ENCODE measurements at places on chromosomes 16 and 17.

DNA sequence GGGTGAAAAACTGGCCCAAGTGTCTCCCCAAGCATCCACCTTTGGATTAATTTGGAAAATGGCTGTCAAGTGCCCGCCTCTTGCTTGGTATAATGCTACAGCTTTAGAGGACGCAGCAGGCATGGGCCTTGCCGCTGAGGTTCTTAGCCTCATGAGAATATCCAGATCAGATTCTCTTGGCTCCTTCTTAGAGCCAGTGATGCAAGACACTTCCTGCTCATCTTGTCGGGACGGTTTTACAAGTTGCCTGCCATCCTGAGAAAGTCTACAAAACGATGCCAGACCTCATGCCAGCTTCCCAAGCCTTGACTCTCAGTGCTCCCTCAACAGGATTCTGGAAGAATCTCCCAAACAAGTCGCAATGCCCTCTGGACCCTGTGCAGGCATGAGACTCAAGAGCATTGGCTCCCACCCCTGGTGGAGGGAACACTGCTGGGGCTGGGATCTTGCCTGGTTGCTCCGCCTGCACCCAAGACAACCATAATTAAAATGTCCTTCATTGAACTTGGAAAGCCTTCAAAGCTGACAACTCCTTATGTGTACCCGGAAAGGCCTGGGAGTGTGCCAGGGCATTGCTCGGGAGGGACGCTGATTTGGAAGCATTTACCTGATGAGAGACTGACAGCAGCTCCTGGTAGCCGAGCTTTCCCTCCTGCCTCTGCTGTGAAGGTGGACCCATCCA lies 25.8 kb upstream of the STH start:
- no peak for DNase-seq

- DNase-seq, result no peak
Observed at GRCh38 chr16:81369888-81370504, 55.2 kb downstream of the GAN start.

- no peak for DNase-seq
Observed at GRCh38 chr16:21101631-21102420, 48.8 kb downstream of the DNAH3 start.

DNA sequence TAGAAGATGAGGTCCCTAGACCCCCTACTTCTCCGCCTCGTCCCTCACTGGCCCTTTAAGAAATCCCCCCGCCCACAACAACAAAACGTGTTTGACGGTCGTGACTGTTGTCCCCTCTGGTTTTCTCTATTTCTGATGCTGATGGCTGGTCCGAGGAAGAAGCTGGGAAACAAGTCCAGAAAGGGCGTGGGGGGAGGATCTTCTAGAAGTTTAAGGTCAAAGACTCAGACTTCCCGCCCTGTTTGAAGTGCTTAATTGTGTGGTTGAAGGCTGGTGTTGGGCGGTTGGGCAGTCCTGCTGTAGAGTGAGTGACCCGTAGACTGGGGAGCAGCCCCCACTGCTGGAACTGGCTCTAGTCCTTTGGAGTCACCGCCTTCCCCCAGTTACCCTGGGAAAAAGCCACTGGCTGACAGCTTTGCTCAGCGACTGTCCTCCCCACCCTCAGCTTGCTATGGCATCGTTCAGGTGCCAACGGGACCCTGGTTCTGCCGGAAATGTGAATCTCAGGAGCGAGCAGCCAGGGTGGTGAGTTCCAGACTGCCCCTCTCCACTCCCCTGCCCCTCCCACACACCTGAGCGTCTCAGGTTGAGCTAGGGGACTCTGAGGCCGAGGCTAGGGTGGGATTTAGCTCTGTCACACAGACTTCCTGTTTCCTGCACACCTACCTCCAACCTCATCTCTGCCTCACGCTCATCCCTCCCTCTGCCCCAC lies 1.6 kb downstream of the MLLT6 start:
- no peak for DNase-seq

DNA sequence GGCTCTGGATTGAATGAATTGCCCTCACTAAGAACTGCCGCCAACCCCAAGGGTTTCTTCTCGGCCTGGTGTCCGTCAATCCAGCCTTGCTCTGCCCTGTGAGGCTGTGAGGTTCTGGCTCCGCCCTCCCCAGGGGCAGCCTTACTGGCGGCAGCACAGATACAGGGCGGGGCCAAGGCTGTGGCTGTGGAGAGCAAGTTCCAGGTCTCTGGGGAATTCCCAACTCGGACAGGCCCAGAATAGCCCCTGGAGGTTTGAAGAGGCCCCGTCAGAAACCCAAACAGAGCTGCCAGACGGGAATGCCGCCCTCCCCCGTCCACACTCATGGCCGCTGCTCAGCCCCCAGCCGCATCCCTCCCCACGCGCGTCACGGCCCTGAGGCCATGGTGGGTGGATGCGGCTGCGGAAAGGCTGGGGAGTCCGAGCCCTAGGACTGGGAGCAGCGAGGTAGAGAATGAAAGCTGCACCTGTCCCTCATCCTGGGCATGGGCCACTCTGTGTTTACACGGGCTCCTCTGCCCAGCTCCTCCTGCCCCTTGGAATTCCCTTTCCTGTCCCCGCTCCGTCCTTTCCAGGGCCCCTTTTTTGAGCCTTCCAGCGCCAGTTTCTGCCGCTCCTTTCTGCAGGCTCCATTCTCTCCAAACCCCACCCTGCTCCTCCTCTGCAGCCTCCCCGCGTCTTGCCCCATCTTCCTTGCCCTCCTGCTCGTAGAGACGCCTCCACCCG lies 660 bp upstream of the PRRT2 start:
- no peak for DNase-seq

- DNase-seq, result no peak
Observed at GRCh38 chr17:40506786-40507185, 5.4 kb upstream of the TNS4 start.

- no peak for DNase-seq
Observed at GRCh38 chr17:59508999-59509625, 56.3 kb upstream of the DHX40 start.

DNA sequence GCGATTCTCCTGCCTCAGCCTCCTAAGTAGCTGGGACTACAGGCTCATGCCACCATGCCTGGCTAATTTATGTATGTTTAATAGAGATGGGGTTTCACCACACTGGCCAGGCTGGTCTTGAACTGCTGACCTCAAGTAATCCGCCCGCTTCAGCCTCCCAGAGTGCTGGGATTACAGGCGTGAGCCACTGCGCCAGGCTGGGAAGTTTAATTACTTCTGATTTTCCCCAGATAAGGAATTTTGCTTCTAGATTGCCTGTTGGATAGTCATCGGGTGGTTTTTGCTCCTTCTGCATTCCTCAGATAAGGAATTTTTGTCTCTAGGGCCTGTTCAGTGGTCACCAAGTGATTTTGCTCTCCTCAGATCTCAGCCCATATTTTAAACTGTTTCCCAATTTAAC lies 112.5 kb downstream of the MAP2K4 start:
- no peak for DNase-seq

DNA sequence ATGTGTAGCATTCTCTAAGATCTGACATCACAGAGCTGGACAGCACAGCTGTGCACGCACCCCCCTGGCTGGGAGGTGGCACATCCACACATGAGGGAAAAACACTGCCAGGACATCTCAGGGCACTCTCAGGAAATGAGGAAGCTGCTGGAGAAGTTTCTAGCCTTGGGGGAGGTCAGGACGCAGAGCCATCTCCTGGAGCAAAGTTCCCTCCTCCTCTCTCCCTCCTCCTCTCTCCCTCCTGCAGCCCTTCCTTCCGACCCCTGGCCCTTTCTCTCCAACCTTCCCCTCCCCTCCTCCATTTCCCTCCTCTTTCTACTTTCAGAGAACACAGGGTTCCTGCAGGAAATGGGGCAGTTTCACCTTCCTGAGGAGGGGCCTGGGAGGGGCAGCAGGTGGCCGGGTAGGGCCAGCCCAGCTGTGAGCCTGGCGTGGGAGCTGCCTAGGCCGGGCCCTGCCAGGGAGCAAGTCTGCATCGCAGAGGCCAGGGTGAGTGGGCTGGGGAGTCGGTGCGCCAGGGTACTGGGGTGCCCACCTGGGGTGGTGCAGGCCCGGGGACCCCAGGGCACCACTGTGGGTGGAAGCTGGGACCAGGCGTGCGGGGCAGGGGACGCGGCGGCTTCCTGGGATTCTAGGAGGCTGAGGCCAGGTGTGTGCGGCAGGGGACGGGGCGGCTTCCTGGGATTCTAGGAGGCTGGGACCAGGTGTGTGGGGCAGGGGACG lies at the start of gene DPEP1:
Gene DPEP1, plus strand, starts transcription at position 412 of the 723 bp plus-strand sequence. CDS start 16,769 bp downstream, outside the sequence.
- DNase-seq, result no peak

DNA sequence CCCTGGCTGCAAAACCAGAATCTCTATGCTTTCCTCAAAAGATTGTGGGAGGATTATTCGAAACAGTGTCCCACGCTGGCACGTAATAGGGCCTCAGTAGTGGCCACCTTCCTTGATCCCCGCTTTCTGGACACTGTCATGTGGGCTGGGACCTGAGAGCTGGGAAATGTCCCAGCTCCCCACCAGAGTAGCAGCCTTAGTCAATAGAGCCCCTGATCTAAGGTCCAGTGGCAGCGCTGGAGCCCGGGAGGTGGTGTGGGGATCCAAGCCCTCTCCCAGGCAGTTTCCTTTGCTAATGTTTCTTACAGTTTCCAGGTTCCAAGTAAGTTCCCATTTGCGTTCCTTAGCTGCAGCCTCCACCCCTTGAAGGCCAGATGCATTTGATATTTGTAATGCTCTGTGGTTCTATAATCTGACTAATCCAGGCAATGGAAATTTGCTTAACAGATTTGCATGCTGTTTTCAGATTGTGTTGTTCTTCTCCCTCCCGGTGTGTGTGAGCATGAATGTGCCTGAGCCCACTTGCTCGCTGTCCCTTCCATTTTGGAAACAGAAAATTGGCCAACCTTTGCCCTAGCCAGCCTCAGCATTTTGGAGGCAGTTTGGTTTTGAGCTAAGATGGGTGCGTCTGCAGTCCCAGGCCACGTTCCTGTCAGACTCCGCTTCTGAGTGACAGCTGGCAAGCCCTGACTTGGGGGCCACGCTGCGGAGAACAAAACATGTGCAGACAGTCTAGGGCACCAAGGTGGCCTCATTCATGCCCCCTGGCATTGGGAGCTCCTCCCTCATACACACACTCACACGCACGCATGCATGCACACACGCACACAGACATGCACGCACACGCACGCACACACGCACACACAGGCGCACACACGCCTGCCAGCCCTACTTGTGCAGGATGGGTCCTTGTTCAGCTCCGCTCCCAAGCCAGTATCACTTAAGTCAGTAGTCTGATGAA lies 69.4 kb downstream of the CCDC182 start:
- DNase-seq, result no peak

DNA sequence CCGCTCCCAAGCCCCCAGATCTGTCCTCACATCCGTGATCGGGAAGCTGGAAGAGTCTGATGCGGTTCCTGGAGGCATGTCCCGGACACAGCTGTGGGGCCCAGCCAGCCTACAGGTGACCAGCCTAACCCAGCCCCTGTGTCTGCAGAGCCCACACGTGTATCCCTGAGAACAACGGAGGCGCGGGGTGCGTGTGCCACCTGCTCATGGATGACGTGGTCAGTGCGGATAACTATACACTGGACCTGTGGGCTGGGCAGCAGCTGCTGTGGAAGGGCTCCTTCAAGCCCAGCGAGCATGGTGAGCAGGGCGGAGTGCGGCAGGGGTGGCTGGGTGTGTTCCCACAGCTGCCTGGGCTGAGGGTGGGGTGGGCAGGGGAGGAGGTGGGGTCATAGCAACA lies 30.9 kb downstream of the IL4R start:
- no peak for DNase-seq

DNA sequence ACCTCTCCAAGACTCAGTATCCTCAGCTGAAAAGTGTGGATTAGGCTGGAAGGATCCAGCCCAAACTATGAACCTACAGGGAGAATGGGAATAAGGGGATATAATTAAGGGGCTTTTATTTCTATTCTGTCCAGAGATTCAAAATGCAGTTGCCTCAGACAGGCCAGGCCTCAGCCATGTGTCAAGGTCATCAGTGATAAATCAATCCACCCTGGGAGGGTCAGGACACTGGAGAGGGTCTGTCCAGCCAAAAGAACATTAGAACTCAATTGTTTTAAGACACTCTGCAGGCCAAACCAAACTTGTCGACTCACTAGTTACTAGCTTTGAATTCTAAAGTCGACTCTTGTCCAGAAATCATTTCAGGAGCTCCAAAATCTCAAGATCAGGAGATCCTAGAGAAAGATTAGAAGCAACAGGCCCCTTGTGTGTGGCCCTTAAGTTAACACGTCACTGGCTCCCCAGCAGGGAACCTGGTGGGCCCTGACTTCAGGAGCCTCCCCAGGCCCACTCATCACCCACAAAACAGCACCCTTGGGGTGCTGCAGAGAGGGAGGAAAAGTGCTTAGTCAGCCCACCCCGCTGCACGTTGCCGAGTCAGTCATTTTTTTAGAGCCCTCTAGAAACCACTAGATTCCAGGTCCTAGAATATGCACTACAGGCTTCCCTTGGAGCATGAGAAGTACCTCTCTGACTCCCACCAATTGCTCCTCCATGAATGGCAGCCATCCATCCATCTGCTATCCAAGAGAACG lies 156.8 kb downstream of the XYLT1 start:
- no peak for DNase-seq

GRCh38 chr16:88910284-88911135 lies 44.0 kb upstream of the PABPN1L start:
- no peak for DNase-seq

- no peak for DNase-seq
Observed at GRCh38 chr17:80960797-80961452, 30.7 kb upstream of the CHMP6 start.

- DNase-seq, result no peak
Observed at GRCh38 chr17:66469890-66470289, 167.5 kb downstream of the PRKCA start.

DNA sequence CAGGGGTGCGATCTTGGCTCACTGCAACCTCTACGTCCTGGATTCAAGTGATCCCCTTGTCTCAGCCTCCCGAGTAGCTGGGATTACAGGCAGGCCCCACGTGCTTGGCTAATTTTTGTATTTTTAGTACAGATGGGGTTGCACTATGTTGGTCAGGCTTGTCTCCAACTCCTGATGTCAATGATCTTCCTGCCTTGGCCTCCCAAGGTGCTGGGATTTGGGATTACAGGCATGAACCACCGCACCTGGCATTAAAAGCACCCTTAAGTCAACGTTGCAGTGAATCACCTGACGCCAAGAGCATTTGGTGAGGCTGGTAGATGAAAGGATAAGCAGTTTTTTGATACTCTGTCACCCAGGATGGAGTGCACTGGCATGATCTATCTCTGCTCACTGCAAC lies 59.0 kb downstream of the NDE1 start:
- no peak for DNase-seq
